ENCODE measurements at places on chromosomes 1 and 21. TPM values are rescaled to one million over a fixed set of nuclear protein-coding genes. Genes with fewer than 3 reads are reported as not detected.

The PRELP gene
- not detected for total RNA-seq

The GUCA2A gene
- total RNA-seq: not detected

The SPRR1A gene
- total RNA-seq: not detected

The PRRX1 gene
- 65.4 TPM for total RNA-seq

The GABRD gene
- total RNA-seq: not detected

The AMPD1 gene
- not detected for total RNA-seq

The PLEKHN1 gene
- total RNA-seq: 0.28 TPM

The ZNF648 gene
- not detected for total RNA-seq

The CYP4Z1 gene
- total RNA-seq: not detected

The USH2A gene
- under 0.01 TPM for total RNA-seq

The VCAM1 gene
- 19.7 TPM for total RNA-seq

The SYT2 gene
- total RNA-seq: under 0.01 TPM

The GSTM1 gene
- total RNA-seq: not detected

The OR2T35 gene
- not detected for total RNA-seq

The HHAT gene
- 2.8 TPM for total RNA-seq

The NEK2 gene
- total RNA-seq: 35.0 TPM

The SLC45A3 gene
- total RNA-seq: 1.1 TPM

The CYP4X1 gene
- not detected for total RNA-seq

The SPATC1L gene
- total RNA-seq: 3.8 TPM

The CDC42SE1 gene
- total RNA-seq: 48.6 TPM

The PADI2 gene
- not detected for total RNA-seq

The CLCA4 gene
- total RNA-seq: not detected

The OVAAL gene
- total RNA-seq: not detected

The CTSS gene
- total RNA-seq: 0.18 TPM

The SLC5A9 gene
- total RNA-seq: not detected

The SRP9 gene
- total RNA-seq: 230 TPM

The LCE2A gene
- not detected for total RNA-seq

The CD5L gene
- total RNA-seq: not detected

The PLA2G2D gene
- not detected for total RNA-seq

The YRDC gene
- 21.7 TPM for total RNA-seq

The TM2D1 gene
- total RNA-seq: 14.3 TPM

The S100A3 gene
- 2.9 TPM for total RNA-seq

The SYCP1 gene
- total RNA-seq: not detected

The ITLN1 gene
- not detected for total RNA-seq

The KCNQ4 gene
- total RNA-seq: not detected

The S100A7 gene
- not detected for total RNA-seq

The ANGPTL7 gene
- total RNA-seq: under 0.01 TPM

The PYHIN1 gene
- not detected for total RNA-seq

The CORT gene
- not detected for total RNA-seq

The HAX1 gene
- 146 TPM for total RNA-seq

The C1orf94 gene
- not detected for total RNA-seq

The NBL1 gene
- total RNA-seq: 14.0 TPM

The NDUFS5 gene
- 1,415 TPM for total RNA-seq

The CD34 gene
- not detected for total RNA-seq

The MAN1C1 gene
- 2.5 TPM for total RNA-seq

The NPHS2 gene
- not detected for total RNA-seq

The FALEC gene
- total RNA-seq: not detected

The KRTAP20-3 gene
- not detected for total RNA-seq

The PPIAL4G gene
- total RNA-seq: not detected
